ENCODE measurements at places on chromosomes 4 and X. TPM values are rescaled to one million over a fixed set of nuclear protein-coding genes. Genes with fewer than 3 reads are reported as not detected.

GRCh38 chrX:124665621-124666400 lies 319.4 kb downstream of the SH2D1A start:
- DNase-seq, result no peak

Gene LPAR4
- total RNA-seq, result not detected

Gene SPANXD
- not detected for total RNA-seq

Gene DNAJB14
- 24.3 TPM for total RNA-seq

Gene SLC25A6
- 442 TPM for total RNA-seq

- DNase-seq, result no peak
Observed at GRCh38 chr4:2846172-2846571, 2.5 kb downstream of the ADD1 start.

- no peak for DNase-seq
Observed at GRCh38 chr4:142532054-142532453, 314.0 kb downstream of the INPP4B start.

Gene DDX53
- total RNA-seq, result not detected

- no peak for DNase-seq
Observed at GRCh38 chrX:15336023-15336413, 695 bp upstream of the PIGA start.

- DNase-seq, result no peak
Observed at GRCh38 chrX:40007756-40008705, 89.7 kb downstream of the BCOR start.

GRCh38 chr4:177841258-177841657 lies 399.0 kb upstream of the AGA start:
- no peak for DNase-seq

Gene APLN
- total RNA-seq, result not detected

Gene ITIH6
- not detected for total RNA-seq

DNA sequence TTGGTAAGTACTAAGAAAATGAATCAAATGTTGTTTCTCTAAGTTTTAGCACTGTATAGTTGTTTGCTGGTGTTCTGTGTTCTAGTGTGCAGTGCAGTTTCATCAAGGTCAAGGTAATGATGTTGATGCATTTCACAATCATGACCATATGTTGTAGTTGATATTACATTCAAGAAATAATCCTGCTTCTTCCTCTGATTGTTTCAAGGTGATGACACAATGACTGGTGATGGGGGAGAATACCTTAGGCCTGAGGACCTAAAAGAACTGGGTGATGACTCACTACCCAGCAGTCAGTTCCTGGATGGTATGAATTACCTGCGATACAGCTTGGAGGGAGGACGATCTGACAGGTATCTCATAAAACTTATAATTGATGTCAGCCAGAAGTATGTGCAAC lies 261.6 kb downstream of the ANK2 start:
- DNase-seq, result no peak

Gene HSFX2
- total RNA-seq, result not detected
